Stimulated activated CD8-positive, alpha-beta memory T cell treated with anti-CD3 and anti-CD28 coated beads, Interleukin-4, amount 100 ng/mL, for 1 hour (primary cell): ENCODE measurements at places on chromosomes 13 and 19.

GRCh38 chr13:80117515-80117914 is 223.4 kb downstream of the SPRY2 start:
- DNase-seq = no peak

GRCh38 chr13:66098931-66099628 is 1131.1 kb downstream of the PCDH9 start:
- no peak for DNase-seq

GRCh38 chr13:80979035-80979641 is 638.2 kb upstream of the SPRY2 start:
- no peak for DNase-seq

DNA sequence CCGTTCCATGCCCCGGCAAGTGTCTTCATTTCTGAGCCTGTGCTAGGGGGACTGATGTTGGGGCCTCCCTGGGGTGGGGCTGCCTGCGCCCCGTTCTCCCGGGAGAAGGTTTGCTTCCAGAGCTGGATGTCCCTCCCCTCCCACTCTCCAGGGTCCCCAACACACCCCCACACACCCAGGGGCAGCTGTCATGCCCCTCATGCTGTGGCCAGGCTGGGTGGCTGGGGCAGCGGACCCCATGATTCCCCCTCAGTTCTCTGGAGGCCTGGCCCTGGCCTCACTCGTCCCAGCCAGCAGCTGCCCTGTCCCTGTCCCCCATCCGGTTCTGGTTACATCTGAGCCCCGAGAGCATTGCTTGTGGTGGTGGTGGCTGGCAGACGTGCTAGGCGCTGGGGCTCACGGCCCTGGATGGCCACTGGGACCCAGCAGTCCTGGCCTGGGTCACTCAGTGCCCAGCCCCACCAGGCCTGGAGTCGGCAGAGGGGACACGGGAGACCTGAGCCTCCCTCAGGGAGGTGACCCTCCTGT is 184.8 kb downstream of the KDM4B start:
- DNase-seq = no peak

DNA sequence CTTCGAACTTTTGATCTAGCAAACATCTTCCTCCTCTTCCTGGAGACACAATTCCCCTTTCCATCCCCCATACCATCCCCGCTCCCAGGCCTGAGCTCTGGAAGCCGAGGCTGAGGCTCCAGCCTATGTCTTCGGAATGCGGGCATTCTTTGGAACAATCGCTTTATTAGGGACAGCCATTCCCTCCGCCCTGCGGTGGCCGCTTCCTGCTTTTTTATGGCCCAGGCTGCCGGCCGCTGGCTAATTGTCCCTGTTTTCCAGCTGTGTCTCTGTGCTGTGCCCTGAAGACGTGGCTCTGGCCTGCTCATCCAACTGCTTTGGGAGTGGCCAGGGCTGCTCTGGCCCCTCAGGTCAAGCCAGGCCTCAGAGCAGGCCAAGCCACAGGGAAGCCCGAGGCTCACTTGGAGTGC is 2.1 kb upstream of the CDX2 start:
- DNase-seq = no peak

GRCh38 chr19:12769689-12770088 is 5.7 kb downstream of the HOOK2 start:
- DNase-seq = no peak

DNA sequence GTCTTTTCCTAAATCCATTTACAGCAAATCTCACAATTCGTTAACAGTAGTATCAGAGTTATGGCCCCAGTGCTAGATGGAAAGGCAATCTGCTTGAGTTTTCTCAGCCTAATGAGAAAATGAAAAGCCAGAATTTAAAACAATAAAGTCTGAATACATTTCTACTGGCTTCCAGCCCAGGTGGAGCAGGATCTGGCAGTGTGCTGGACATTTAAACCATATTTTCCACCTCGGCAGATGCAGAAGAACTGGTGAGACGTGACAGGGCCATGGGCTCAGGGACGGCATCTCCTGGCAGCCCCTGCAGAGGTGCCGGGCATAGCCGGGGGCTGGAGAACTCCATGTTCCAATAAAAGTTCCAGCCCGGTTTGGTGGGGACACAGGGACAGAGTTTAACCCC is 7.1 kb downstream of the SMIM7 start:
- DNase-seq = no peak

GRCh38 chr19:33000510-33000909 is 28.5 kb downstream of the FAAP24 start:
- DNase-seq = peak; percentile 3

GRCh38 chr19:40422748-40423566 is 2.8 kb downstream of the SERTAD1 start:
- DNase-seq = no peak

DNA sequence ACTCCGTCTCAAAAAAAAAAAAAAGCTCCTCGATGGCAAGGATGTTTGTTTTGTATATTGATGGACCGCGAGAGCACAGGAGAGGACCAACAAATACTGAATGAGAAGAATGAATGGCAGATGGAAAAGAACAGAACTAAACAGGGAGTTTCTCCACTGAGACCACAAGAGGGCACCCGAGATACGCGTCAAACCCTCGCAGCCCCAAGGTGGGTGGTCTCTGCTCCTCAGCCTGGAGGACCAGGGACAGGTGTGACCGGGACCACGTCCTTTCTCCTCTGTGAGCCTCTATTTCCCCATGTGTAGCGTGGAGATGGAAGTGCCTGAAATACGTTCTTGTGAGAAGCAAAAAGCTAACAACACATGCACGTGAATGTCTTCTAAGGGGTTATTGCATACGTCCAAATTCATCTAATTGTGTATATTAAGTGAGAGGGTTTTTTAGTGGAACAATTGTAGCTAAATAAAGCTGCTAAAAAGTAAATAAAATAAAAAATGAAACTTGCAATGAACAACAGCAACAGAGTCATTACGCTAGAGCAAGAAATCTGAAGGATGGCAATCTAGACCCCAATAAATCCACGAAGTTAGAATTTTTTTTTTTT is 8.3 kb upstream of the CDC42EP5 start:
- DNase-seq = no peak

DNA sequence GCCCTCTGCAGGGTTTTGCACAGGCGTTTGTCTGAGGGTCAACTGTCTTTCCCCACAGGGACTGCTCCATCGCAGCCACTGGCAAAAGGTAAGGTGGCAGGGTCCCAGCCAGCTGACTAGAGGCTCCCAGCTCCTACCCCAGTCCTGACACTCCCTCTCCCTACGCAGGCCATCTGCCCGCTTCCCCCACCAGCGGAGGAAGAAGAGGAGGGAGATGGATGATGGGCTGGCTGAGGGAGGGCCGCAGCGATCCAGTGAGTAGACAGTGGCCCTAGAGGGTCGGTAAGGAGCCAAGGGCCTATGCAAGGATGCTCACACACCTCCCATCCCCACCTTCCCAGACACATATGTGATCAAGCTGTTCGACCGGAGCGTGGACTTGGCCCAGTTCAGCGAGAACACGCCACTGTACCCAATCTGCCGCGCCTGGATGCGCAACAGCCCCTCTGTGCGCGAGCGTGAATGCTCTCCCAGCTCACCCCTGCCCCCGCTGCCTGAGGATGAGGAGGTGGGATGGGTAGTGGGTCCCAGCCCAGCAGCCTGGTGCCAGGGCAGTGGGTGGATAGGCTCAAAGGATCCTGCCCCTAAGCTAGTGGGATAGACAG is 4.0 kb downstream of the HSPB6 start:
- DNase-seq = no peak

DNA sequence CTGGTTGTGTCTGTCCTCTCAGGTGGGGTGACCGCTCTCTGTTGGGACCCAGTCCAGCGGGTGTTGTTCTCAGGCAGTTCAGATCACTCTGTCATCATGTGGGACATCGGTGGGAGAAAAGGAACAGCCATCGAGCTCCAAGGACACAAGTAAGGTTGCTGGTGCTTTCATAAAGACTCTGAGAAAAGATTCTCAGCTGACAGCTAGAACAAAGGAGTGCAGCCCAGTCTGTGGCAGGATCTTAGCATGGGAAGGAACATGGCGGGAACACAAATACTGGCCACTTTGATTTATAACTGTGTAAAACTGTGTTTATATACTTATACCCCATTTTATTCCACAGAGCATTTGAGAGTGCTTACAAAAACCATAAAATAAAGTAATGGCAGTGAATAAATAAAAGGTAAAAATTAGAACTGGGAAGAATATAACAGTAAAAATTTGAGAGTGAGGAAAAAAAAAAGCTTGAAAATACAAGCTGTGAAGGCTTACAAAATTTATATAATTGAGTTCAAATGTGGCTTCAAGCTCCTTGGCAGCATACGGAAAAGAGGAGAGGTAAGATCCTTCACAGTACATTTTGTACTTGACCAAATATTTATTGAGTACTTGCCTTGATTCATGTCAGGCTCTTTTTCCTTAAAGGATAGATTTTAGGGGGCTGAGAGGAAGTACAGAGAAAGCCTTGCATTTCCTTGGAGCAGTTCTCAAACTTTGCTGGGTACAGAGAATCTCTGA is 64.8 kb downstream of the DHRS12 start:
- DNase-seq = no peak

DNA sequence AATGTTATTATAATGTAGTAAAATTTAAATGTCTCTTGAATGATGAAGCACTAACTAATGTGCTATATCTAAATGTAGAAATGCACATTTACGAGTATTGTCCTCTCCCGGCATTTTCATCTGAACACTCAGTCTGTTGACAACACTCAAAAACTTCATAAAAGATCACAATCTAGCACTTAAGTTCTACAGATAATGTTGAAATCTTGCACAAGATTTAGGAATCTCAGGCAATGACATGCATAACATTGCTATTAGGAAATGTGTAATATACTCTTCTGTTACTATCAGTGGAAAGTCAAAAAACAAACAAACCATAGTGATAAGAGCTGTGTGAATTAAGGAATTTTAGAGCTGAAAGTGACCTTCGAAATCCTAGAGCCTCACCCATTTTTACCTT is 37.5 kb upstream of the XPO4 start:
- DNase-seq = no peak

DNA sequence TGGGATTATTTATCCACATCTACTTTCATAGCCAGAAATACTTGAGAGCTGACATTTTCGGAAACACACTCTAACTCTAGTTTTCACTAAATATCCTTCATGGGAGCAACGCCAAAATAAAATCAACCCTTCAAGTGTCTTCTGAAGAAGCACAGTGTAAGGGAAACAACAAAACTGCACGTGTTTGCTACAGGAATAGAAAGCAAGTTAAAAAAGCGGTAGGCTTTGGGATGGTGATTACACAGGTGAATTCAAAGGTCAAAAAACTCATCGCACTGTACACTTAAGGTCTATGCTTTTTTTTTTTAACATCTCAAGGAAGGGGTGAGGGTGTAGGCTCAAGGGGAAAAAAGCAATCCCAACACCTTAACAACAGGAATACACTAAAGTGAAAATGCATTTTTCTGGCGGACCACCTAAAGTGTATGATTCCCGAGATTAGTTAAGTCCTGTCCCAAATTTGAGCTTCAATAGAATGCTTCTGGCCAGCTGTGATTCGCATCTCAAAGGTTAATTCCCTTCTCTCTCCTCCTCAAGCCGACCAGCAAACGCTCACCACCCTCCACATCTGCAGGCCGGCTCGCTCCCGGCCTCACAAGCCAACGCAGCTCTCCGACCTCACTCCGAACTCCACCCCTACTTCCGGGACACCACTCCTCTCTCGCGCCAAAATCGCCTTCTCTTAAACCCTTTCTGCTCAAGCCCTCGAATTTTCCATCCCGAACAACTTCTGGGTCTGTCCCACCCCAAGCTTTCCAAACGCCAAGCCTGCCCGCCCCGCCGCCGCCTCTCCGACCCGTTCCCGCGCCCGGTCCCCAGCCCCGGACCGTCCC is 1.1 kb downstream of the ARGLU1 start:
- DNase-seq = no peak

DNA sequence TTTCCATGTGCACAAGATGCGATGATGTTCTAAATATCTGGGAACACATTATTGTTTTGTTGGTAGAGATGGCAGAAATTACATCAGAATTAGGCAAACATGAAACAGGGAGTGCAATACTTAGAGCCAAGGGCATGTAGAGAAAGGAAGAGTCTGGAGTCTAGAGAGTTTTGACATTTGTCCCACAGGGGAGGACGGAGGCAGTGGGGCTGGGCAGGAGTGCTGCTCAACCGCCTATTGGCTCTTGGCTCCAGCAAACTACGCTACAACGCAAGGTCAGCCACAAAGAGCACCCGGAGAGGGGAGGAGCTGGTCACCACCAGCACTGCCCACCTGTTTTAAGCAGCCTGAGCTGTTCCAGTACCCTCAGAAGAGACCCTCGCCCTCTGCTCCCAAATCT is 108.3 kb downstream of the ABCC4 start:
- no peak for DNase-seq

DNA sequence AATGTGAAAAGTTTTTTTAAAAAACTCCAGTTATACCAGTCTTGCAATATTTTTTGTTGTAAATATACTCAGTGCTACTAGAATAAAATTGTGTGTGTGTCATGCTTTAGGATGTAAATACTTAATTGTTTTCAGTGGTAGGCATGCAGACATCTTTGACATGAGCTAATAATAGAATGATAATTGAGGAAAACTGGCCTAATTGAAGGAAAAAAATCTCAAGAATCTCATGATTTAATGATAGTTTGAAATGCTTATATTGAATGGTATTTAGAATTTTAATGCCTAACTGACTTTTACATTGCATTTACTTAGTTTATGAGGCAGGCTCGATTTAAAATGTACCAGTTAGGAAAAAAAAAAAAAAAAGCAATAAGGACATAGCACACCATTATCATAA is 3.2 kb upstream of the MAB21L1 start:
- no peak for DNase-seq

- DNase-seq = no peak
These were observed 34.4 kb downstream of the LYL1 start for GRCh38 chr19:13068085-13068846.

GRCh38 chr19:38946229-38947010 is 15.7 kb downstream of the MRPS12 start:
- DNase-seq = no peak

- peak; percentile 73 for DNase-seq
These were observed 746 bp upstream of the ZNF345 start for GRCh38 chr19:36849701-36850558.

- DNase-seq = no peak
These were observed 43.1 kb downstream of the RFXAP start for GRCh38 chr13:36862002-36862685.

GRCh38 chr19:4441994-4442818 is 15.4 kb downstream of the UBXN6 start:
- DNase-seq = no peak

GRCh38 chr13:51644654-51645053 is 60.4 kb downstream of the WDFY2 start:
- DNase-seq = no peak

DNA sequence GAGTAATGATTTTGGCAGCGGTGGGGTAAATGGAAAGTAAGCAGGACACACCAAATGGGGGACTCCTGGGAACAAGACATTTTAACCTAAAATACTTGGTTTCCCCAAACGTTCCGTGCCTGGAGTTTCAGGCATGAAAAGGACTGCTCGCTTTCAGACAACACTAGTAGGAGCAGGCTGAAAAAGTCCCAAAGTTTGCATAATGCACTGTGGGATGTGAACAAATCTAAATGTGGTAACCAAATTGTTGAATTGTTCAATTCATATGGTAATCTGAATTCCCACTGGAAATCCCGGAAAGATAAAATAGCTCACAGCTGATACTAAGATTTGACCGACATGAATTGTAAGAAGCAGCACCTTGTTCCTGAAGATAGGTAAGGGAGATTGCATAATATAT is 467.2 kb upstream of the ARGLU1 start:
- no peak for DNase-seq

GRCh38 chr13:111949311-111949710 is 117.6 kb upstream of the SOX1 start:
- DNase-seq = no peak

GRCh38 chr19:2032296-2032941 is 16.9 kb upstream of the BTBD2 start:
- no peak for DNase-seq

- no peak for DNase-seq
These were observed 9.6 kb upstream of the SBNO2 start for GRCh38 chr19:1183543-1184172.
